ENCODE measurements at places on chromosomes 5 and 9.

DNA sequence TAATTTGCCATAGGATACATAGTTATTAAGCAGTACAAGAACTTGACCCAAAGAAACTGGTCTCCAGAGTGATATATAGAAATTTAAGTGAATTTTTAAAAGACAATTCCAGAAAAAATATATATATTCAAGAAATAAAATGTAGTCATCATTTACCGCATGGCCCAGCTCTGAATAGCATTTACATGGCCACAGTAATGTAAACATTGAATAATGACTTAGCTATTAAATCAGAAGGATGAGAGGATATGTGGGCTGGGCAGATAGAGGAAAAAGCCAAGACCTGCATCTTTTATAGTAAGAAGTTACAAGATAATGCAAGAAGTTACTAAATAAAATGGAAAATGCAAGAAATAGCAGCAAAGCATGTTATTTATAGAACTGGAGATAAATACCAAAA lies 405.2 kb upstream of the WWC1 start:
- ATAC-seq: no peak

DNA sequence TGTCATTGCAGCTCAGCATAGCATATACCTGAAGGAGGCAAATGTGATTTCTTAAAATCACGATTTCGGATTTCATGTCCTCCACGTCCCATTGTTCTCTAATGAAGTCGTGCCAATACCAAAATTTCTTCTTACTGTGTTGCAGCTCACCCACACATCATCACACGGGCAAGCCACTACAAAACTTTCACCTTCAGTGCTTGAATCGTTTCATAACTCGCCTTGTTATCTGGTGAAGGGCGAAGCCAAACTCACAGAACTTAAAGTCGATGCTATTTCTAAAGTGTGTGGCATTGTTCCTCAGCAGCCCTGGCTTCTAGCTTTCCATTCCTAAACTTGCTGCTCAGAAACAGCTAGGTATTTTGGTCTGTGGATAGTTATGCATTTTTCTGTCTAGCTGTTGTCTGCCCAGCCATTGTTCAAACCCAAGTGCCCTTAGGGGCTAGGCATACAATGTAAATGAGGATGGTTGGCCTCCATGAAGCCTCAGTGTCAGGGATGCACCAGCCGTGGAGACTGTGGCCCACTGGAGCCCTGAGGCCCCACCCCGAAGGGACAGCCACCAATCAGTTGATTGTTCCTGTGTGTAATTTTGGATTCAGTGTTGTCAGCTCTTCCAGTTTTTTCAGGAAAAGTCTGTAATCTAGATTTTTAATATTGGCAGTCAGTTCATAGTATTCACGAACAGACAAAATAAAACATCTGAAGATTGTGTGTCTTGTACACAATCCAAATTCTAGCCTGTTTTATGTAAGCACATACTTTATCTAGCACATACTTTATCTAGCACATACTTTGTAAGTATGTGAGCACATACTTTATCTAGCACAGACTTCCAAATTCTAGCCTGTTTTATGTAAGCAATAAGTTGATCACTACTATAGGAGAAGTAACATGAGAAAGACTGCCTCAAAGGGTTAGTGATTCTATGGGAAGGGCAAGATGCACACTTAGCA lies 112.8 kb downstream of the DAPK1 start:
- no peak for ATAC-seq

GRCh38 chr9:101397746-101398067 lies 711 bp downstream of the MRPL50 start:
- no peak for ATAC-seq

- ATAC-seq: no peak
Observed at GRCh38 chr9:127867356-127868277, 9.9 kb downstream of the AK1 start.

DNA sequence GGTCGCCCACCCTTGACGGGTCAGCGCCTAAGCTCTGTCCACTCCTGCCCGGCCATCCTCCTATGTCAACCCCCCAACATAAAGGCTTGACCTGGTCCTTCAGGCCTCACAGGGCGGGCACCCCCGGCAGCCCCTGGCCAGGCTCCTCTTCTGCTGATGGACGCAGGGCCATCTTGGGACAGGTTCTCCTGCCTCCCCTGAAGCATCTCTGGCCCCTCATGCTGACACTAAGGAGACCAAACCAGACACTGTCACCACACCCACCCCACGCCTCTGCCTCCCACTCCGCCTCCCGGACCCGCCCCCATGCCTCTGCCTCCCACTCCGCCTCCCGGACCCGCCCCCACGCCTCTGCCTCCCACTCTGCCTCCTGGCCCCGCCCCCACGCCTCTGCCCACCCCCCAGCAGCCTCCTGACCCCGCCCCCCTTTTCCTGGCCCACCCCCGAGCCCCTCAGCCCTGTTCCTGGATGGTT lies 6.8 kb downstream of the OBP2A start:
- no peak for ATAC-seq

- ATAC-seq: no peak
Observed at GRCh38 chr9:132049323-132049882, 30.3 kb downstream of the MED27 start.

GRCh38 chr5:104053353-104053649 lies 490.7 kb upstream of the NUDT12 start:
- no peak for ATAC-seq

DNA sequence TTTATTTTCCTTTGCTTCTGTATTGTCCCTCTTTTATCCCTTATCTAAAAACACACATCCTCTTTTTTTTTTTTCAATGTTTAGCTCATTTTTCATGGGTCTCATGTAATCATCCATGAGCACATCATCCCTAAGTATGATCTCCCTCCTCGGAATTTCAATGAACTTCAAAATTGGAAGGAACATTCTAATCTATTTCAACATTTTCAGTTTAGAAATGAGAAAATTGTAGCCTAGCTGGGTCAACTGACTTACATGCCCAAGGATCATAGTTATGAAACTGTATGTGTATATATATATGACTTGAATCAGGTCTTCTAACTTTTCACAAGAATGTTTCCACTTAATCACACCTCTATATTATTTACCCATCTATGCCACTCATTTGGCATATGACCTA lies 77.7 kb downstream of the TUSC1 start:
- no peak for ATAC-seq

DNA sequence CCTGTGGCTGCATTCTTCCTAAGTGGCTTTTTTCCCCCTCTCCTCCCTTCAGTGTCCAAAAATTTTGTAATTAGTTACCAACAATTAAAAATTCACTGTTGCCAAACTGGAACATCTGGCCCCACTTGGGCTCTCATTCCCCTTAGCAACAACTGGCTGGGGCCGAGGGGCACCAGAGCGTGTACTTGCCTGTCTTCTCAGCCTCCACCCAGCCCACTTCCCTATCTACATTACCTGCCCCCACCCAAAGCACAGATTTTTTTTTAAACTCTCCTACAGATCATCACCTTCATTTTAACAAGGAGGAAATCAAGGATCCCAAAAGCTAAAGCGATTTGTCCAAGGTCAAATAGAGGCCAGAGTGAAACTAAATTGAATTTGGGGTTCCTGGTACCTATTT lies 278.8 kb downstream of the EBF1 start:
- no peak for ATAC-seq

DNA sequence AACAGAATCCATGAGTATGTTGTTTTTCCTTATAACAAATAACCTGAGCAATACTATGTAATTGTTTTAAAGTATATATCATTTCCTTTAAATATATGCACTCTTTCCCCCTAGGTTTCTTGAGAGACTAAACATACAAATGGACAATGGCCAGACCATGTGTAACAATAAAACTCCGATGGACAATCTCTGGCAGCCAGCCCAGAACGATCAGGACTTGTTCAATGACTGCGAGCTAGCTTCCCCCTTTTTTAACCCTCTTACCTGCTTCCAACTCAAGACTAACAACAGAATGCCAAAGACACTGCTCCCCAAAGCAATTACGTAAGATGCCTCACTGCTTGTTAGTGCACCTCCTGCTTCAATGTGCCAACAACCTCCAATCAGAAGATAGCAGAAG lies 94.9 kb downstream of the HTR4 start:
- ATAC-seq: no peak

- ATAC-seq: no peak
Observed at GRCh38 chr9:29348999-29349398, 1775.7 kb upstream of the C9orf72 start.

- ATAC-seq: peak; percentile 100
Observed at GRCh38 chr5:179559284-179560252, 9.2 kb downstream of the RUFY1 start.

GRCh38 chr5:102873379-102873932 lies 118.4 kb downstream of the PAM start:
- ATAC-seq: no peak

GRCh38 chr5:6540111-6540827 lies 91.6 kb downstream of the UBE2QL1 start:
- ATAC-seq: no peak

- no peak for ATAC-seq
Observed at GRCh38 chr5:90833753-90834152, 275.2 kb downstream of the ADGRV1 start.

DNA sequence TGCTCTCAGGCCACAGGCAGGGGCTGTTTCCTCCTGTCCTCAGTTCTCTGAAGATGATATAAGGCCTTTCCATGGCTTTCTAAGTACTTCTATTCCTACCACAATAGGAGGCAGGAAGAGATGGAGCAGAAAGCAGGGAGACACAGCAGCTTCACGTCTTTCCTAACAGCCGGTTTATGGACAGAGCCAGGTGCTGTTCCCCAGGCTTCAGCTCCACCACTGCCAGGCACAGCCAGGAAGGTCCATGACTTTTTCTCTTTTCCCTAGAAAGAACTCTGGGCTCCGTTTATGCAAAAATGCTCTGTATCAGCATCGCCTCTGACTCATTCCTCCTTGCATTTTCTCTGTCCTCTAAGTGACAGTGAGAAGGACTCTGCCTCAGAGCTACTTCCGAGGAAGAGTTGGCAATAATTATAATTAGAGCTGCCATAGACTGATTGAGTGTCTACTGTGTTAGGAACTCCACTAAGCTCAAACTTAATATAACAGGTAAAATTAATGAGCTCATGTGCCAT lies 478.5 kb downstream of the RASEF start:
- no peak for ATAC-seq

DNA sequence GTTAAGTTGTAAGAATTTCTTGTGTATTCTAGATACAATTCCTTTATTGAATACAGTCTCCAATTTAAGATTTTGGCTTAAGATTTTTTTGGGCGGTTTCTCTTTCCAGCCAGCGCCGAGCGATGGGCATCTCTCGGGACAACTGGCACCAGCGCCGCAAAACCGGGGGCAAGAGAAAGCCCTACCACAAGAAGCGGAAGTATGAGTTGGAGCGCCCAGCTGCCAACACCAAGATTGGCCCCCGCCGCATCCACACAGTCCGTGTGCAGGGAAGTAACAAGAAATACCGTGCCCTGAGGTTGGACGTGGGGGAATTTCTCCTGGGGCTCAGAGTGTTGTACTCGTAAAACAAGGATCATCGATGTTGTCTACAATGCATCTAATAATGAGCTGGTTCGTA lies 278.7 kb upstream of the TARS1 start:
- ATAC-seq: no peak

DNA sequence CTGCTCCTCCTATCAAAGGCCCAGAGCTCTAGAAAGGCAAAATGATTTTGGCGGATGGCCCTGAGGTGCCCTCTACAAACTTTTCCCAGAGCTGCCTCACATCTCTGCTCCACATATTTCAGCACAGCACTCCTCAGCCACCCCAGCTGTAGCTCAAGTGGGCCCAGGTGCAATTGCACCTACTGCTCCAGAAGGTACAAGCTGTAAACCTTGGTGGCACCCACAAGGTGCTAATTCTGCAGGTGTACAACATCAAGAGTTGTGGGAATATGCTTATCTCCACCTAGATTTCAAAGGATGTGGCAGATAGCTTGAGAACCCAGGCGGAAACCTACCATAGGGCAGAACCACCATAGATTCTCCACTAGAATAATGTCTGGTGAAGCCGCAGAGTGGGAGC lies 432.2 kb downstream of the TMEM232 start:
- no peak for ATAC-seq
